ENCODE measurements at places on chromosomes 5 and 9. TPM values are rescaled to one million over a fixed set of nuclear protein-coding genes. Genes with fewer than 3 reads are reported as not detected.

DNA sequence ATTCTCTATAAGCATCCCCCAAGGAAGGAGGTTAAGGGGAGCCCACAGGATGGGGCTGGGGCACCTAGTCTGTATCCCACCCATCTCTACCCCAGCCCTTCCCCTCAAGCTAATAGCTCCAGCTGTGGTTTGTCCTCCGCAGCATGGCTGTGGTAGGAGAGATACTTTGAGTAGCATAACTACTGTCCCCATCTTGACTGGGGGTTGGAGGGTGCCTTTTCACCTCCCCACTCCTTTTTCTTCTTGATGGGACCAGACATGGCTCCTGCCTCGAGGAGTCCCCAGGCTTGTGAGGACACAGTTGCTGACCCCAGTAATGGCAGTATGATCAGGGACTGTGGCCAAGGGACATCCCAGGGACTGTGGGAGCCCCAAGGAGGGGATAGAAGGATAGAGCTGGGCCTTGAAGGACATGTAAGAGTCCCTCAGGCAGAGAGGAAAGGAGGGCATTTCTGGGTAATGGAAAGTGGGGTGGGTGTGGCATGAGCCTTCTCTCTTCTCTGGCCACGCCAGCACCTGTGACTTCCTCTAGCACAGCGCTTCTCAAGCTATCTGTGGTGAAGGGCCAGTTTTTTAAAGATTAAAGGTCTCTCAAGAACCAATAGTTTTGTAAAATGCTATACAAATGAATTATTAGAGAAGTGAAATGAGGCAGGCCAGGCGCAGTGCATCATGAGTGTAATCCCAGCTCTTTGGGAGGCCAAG lies 14.0 kb downstream of the OLFML2A start:
- no peak overlapping the region for H3K4me3 ChIP-seq
- H3K4me1 ChIP-seq, result peaks cover 5% of the 10 kb centered on the region
- H3K36me3 ChIP-seq, result peaks cover 3% of the 10 kb centered on the region
- no peak overlapping the region for H3K27ac ChIP-seq
- DNase-seq, result no peak

DNA sequence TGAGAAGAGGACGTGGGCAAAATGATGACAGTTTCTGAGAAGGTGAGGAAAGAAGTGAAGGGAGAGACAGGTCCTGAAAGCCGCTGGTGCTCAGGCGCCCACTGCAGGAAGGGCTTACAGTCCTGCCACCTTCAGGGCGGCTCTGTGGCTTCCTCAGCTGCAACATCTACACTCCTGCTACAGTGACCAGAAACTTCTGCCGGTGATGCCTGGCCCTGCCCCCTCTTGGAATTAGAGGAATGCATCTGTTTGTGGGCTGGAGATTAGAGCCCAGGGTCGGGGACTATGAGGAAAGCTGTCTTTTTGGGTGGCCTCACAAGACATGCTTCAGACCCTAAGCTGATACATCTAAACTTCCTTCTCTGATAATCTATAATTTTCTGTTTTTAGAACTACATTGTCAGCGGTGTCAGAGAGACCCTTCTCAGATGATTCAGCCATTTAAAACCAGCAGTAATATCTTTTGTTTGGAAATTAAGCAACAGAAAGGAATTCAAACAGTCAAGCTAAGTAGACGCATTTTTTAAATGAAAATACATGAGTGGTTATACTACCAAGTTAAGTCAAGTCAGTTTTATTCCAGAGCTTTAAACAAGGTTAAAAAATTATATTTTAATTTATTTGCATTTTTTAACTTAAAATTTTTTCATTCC lies 30.4 kb downstream of the PRDM6 start:
- no peak overlapping the region for H3K4me3 ChIP-seq
- peaks cover 12% of the 10 kb centered on the region for H3K27me3 ChIP-seq
- H3K4me1 ChIP-seq, result no peaks in the 10 kb centered on the region
- peak; percentile 26 for DNase-seq
- no peaks in the 10 kb centered on the region for H3K36me3 ChIP-seq
- no peak overlapping the region for H3K27ac ChIP-seq

DNA sequence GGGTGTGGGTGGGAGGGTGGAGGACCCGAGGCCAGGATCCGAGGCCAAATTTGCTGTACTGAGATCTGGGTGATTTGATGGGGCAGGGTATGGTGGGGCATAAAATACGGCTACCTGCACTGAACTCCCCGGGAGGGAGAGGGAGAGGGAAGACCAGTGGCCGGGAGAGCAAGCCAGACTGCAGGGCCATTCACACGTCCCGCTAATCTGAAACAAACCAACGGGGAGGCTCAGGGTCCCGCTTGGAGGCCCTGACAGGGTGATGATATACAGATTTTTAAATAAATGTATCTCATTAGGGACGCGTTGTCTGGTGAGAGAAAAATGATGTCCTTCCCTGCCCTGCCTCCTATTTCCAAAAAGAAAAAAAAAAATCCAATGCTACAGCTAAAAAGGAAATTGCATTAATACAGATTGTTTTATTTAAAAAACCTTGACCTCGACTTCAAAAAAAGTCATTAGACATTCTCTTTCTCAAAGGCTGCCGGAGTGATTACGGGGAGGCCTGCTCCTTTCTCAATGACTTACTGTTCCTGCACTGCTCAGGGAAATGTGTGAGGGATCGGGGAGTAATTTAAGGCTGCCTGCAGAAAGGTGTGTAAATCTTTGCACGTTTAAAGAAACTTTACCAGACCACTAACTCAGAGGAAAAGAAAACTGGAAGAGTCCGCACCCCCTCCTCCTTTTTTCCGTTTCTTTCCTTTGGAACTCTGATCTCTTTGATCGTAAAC lies 11.5 kb upstream of the PRRX2 start:
- H3K27ac ChIP-seq, result no peak overlapping the region
- DNase-seq, result no peak
- peaks cover 8% of the 10 kb centered on the region for H3K4me1 ChIP-seq
- no peaks in the 10 kb centered on the region for H3K36me3 ChIP-seq
- H3K4me3 ChIP-seq, result no peak overlapping the region
- H3K27me3 ChIP-seq, result peaks cover 8% of the 10 kb centered on the region

DNA sequence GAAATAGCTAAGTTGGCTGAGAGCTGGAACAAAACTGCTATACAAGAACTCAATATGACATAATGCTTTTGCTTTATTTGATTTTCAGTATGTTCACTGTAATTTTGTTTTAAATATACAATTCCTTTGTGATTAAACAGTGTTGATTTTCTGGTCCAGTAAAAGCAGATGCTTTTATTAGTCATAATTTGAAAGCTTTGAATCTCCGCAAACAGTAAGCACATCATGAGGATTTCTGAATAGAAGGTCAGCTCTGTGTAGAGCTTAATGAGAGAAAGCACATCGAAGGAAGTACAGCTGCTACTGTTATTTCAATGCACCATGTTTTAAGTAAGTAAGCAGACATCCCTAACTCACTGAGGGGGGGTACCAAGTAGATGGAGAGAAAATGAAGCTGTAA lies 701.3 kb upstream of the ACO1 start:
- peak; percentile 22 for DNase-seq
- H3K27me3 ChIP-seq, result no peaks in the 10 kb centered on the region
- H3K4me3 ChIP-seq, result no peak overlapping the region
- no peak overlapping the region for H3K27ac ChIP-seq
- no peaks in the 10 kb centered on the region for H3K4me1 ChIP-seq
- H3K36me3 ChIP-seq, result no peaks in the 10 kb centered on the region

DNA sequence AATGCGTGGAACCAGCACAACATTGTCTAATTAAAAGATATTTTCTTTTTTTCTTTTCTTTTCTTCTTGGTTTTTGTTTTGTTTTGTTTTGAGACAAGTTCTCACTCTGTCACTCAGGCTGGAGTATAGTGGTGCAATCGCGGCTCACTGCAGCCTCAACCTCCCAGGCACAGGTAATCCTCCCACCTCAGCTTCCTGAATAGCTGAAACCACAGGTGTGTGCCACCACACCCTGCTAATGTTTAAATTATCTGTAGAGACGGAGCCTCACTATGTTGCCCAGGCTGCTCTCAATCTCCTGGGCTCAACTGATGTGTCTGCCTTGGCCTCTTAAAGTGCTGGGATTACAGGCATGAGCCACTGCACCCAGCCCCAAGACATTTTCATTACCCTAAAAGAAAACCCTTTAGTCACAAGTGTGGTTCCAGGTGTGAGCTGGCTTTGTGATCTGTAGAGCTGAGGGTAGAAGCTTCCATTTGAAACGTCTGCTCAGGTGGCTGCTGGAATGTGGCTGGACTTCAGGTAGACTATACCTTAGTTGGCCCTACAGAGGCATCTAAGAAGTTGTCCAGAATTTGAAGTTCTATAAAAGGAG lies 19.1 kb upstream of the NEK6 start:
- no peak overlapping the region for H3K4me3 ChIP-seq
- H3K36me3 ChIP-seq, result no peaks in the 10 kb centered on the region
- H3K27ac ChIP-seq, result no peak overlapping the region
- H3K4me1 ChIP-seq, result peaks cover 6% of the 10 kb centered on the region

DNA sequence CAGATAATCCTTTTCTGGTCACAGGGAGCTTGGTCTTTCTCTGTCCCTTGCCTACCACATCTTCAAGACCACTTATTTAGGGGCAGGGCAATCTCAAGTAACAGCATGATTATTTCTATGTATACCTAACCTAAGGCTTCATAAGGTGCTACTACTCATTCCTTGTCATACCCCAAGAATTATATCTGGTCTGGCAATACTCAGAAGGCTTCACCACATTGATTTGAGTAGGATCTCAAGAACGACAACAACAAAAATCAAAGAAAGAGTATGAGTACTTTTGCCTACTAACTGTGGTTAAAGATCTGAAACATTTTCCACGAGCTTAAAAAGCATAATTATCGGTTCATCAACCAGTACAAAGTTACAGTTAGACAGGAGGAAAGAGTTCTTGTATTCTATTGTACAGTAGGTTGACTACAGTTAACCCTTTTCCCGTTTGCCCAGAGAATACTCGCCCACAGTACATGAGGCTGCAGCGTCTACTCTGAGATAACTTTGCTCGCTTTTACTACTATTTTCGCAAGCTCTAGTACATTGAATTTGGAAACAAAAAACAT lies 41.0 kb downstream of the FANCC start:
- H3K36me3 ChIP-seq, result no peaks in the 10 kb centered on the region
- H3K4me3 ChIP-seq, result no peak overlapping the region
- no peak overlapping the region for H3K27ac ChIP-seq
- H3K27me3 ChIP-seq, result no peaks in the 10 kb centered on the region
- no peak for DNase-seq
- H3K4me1 ChIP-seq, result no peaks in the 10 kb centered on the region

GRCh38 chr5:78719504-78720219 lies 71.1 kb upstream of the LHFPL2 start:
- no peak overlapping the region for H3K27ac ChIP-seq
- H3K4me3 ChIP-seq, result no peak overlapping the region
- no peaks in the 10 kb centered on the region for H3K36me3 ChIP-seq
- peaks cover 16% of the 10 kb centered on the region for H3K4me1 ChIP-seq
- no peak for DNase-seq

Gene SLCO4C1
- total RNA-seq, result under 0.01 TPM
